Amniotic epithelial cell (primary cell): ENCODE measurements at places on chromosomes 2 and 18.

DNA sequence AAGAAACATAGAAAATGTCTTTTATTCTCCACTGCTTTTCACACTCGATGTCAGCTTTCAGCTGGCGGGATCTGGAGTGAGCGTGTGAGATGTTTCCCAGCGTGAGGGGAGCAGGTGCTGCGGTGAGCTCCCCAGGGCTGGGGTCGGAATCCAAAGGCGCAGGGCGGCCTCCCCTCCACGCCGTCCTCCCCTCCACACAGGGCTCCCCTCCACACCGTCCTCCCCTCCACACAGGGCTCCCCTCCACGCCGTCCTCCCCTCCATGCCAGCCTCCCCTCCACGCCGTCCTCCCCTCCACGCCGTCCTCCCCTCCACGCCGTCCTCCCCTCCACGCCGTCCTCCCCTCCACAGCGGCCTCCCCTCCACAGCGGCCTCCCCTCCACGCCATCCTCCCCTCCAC, 26.9 kb upstream of the KCNG2 start:
- no peak for DNase-seq

DNA sequence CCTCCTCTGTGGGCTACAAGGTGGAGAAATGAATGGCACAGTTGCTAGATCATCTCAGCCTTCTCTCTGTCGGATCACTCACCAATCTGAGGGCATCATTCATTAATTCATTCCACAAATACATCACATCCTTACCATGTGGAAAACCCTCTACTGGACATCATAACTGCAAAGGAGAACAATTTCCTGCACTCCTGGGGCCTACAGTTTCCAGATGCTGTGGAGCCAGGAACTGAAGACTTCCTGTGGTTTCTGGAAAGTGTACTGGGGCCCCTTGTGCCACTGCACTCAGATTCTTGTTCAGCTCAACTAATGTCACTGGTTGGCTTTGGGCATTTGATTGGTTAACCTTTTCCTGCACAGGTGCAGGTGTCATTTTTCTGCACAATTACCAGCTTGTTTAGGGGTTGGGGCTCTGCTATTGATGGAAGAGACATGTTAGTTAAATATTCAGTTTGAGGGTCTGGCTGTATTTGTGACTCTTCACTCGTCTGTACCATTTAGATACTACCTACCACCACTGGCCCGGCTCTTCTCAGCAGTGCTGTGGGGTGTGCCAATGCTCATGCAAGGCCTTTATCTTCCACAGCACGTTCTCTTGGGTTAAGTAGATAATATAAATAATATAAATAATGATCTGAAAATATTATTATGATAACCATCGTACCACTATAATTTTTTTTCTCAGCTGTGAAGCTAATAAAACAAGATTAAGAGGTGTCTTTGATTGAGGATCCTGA, 427.3 kb downstream of the TSN start:
- DNase-seq, result no peak

- DNase-seq, result no peak
These were observed 280.2 kb downstream of the SP3 start for GRCh38 chr2:173684896-173685459.

- no peak for DNase-seq
These were observed 650.4 kb downstream of the RNF144A start for GRCh38 chr2:7567646-7568045.

GRCh38 chr2:157657101-157657500, 28.4 kb upstream of the ACVR1C start:
- no peak for DNase-seq

DNA sequence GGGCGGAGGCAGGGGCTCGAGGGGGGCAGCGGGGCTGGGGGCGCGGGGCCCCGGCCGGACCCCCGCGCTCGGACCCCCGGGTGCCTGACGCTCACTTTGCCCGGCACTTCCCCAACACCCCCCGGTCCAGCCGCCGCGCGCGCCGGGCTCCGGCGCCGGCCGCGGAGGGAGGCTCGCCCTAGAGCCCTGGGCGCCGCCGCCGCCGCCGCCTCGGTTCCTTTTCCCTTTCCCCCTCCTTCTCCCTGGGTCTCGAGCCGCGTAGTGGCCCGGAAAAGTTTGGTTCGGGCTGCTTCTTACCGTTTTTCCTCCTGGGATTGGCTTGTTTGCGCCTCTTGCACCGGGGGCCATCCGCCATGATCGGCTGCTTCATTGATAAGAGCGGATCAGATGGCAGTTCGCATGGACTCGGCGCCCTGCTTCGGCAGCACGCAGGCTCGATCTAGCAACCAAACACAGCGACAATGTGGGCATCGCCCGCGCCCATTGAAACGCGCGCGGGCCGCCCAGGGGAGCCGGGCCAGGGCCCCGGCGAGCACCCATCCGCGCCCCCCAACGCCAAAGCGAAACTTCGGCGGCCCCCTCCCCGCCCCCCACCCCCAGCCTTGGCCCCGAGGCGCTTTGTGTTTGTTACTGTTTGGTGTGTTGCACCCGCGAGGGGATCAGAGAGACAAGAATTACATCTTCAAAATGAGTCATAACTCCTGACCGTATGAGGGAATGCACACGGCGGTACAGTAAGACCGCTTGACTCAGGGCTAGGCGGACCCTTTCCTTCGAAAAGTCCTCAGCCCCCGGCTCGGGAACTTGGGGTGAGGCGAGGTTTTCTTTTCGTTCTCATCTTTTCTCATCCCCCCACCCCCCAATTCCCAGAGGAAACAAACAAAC, 2.7 kb downstream of the ZEB2 start:
- peak; percentile 98 for DNase-seq

- no peak for DNase-seq
These were observed 20.8 kb downstream of the GPATCH11 start for GRCh38 chr2:37105150-37105549.

- DNase-seq, result no peak
These were observed 327 bp downstream of the LTBP1 start for GRCh38 chr2:32947076-32947483.

DNA sequence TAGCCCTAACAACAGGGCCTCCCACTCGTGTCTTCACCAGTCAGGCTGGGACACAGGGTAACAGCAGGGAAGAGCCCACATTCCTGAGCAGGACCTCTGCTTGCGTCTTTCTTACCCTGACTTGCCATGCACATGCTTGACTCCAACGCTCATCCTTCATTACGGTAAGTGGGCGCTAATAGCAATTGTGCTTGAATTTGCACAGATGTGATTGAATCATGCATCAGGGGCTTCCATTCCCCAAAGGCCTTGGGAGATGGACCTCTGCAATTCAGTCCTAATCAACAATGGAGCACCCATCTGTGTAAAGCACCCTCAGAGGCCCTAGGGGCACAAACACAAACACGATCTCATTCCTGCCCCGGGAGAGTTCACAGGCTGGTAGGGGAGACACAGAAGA, 13.5 kb downstream of the TEX51 start:
- no peak for DNase-seq

GRCh38 chr2:40166006-40166405, 285.9 kb downstream of the SLC8A1 start:
- DNase-seq, result no peak

GRCh38 chr18:10851824-10852319, 297.5 kb downstream of the PIEZO2 start:
- DNase-seq, result peak; percentile 67

DNA sequence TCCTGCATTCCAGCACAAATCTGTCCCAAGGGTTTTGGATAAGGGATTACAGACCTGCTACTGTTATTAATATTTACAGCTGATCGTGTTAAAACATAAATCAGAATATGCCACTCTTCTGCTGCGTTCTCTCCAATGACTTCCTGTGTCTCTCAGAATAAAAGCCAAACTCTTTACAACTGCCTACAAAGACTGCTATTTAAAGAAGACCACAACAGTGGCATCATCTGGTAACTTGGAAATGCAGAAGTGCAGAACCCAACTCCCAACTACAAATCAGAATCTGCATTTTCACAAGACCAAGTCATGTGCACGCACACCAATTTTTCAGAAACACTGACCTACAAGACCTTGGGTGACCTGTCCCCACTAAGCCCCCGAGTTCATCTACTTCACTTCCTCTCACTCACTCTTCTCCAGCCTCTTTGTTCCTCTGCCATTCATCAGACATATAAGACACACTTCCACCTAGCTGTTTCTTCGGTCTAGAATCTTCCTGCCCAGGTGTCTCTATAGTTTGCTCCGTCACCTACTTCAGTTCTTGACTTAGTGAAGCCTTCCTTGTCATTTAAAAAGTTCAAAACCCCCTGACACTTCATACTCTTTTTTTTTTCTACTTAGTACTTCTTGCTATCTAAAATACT, 36.0 kb downstream of the CHN1 start:
- DNase-seq, result no peak

DNA sequence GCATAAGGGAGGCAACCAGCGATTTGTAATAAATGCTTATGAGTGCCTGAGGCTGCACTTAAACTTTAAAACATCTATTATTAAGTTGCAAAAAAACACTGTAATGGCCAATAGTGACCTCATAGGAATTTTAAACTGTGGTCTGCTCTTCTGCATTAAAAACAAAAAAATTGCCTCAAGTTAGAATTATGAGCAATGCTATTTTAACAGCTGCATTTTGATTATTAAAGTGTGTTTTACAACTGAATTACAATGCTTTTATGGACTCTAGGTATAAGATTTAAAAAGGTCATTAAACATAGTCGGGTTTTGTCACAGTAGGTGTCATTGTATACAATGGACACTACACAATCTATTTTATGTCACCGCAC, 528.7 kb upstream of the FANCL start:
- DNase-seq, result no peak

DNA sequence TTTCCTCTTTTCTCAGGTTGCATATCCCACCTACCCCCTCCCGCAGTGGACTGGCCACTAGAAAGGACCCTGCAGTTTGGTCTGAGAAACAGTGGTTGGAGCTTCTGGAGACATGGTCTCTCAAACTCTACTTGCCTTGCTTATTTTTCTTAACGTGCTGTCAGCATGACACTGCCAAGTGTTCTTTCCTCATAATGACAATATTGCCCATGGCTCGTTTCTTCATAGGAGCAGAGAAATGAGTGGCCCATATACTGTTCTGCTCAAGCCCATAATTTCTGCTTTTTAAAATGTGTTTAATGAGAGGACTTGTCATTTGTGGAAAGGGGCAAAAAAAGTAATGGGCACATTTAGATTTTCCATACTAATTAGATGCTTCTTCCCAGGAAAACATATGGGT, 828.7 kb downstream of the BCL11A start:
- DNase-seq, result no peak

DNA sequence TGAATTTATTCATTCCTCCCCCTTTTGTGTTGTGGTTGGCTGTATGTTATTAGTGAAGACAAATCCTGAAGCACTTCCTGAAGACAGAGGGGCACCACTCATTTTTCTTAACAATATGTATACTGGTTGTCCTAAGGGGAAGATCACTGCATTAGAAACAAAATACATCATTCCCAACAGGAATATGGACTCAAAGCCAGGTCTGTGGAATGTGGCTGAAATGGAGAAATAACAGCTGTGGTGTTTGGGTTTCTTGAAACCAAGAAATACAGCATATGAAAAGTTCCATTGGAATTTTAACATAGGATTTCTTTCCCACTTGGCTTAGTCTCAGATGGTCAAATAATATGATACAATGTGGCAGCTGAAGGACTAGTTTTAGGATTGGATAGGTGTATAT, 267.6 kb downstream of the KCNE4 start:
- no peak for DNase-seq

GRCh38 chr2:237581751-237582746, 8.5 kb downstream of the RAB17 start:
- peak; percentile 79 for DNase-seq

GRCh38 chr2:122034344-122034743, 278.9 kb downstream of the TSN start:
- no peak for DNase-seq

DNA sequence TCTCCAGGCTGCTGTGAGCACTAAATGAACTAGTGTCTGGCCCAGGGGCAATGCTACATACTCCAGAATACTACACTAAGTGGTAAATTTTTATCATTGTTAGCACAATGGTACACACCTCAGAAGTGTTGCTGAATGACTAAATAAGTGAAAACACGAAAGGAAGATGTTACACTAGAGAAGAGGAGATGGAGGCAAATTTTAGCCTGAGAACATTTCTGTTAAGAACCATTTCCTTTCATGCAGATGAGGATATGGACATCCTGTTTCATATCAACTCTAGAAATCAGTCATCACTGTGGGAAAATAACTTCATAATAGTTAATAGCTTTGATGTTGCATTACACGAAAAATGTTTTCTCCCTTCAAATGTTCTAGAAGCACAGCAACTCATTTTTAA, 117.6 kb upstream of the STK17B start:
- no peak for DNase-seq

- peak; percentile 84 for DNase-seq
These were observed 650.1 kb downstream of the SLC4A3 start for GRCh38 chr2:220277445-220277975.

DNA sequence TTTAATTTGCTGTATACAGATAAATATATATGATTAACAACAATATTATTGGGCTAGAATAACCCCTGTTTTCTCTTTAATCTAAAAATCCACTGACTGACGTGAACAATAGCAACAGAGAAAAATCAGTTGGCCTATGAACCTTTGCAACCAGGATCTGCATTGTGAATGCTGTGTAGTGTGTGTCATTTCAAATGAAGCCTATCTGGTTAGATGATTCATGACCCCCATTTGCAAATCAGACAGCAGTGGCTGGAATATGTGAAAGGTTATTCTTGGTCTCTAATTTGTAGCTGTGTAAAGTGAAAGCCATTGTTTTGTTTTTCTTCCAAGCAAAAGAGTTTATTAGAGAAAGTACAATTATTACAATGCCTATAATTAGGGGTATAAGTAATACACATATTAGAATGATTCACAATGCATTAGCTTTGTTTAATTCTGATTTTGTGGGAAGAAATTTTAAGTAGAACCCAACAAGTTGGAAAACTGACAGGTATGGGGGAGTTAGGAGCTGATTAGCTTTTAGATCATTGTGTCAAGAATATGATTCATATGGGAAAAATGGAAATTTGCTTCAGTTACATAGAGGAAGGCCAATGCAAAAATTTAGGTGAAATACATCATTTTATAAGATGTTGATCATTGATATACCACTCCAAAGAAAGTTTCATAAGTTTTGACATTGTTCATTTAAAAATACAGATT, 1362.2 kb upstream of the TMEFF2 start:
- DNase-seq, result no peak

GRCh38 chr2:40200366-40200915, 251.4 kb downstream of the SLC8A1 start:
- no peak for DNase-seq

DNA sequence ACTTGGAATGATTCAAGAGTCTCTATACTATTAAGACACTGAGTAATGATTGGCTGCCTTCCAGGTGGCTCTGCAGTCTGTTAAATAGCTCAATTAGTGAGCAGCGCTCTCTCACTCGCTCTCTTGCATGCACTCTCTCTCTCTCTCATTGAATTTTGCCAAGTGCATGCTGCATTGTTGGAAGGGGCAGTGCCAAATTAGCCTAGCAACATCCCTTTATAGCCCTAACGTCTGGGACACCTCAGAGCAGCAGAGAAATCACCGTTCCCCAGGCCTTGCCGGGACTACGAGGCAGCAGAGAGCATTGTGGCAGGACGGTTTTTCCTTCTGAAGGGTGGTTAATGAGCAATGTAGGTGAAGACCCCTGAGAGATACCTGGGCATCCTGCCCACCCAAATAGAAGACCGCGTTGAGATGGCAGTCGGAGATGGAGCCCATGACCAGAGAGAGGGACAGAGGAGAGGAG, 447.6 kb upstream of the POU3F3 start:
- no peak for DNase-seq

GRCh38 chr18:22643731-22644130, 226.0 kb upstream of the CTAGE1 start:
- DNase-seq, result peak; percentile 52

GRCh38 chr18:56257205-56257604, 381.2 kb downstream of the TXNL1 start:
- peak; percentile 26 for DNase-seq

GRCh38 chr2:38128653-38129052, 52.7 kb upstream of the CYP1B1 start:
- DNase-seq, result peak; percentile 42
